ENCODE measurements at places on chromosomes 11 and 22.

DNA sequence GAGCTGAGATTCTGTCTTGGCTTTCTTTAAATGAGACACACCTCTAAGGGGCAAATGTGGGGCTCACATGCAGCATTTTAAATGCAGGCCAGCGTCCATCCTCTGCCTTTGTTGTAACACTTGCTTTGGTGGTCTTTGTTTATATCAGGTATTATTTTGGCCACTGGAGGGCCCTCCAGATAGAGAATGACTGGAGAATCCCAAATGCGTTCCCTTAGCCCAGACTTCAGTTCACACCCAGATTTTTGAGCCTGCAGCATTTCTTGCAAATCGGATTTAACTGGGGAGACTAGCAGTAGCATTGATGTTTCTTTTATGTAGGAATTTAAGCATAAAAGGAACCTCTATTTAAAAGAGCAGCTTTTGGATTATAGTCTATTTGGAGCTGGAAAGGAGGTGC is 200.2 kb upstream of the SORL1-AS1 start:
- DNase-seq, result no peak

DNA sequence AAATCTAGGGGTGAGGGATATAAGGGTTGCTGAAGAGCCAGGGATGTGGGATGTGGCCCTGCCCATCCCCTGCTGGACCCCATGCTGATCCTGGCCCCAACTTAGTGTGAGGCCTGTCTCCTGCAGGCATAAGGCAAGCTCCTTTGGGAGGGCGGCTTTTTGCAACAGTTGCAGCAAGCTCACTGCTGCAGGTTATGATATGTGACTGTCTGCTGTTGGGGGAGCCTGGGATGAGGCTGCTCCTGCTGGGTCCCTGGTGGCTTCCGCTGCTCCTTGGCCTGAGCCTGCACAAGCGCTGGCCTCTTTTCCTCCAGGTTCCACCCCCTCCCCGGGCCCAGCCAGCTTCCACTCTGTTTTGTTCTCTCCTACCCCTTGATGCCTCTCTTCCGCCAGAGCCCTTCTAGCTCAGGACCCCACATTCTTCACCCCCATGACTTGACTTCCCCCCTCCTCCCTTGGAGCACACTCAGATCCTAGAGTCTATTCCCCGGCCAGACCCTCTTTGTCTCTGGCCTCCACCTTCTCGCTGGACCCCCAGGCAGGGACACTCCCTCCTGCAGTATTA is 35.0 kb upstream of the SYT13 start:
- no peak for DNase-seq

DNA sequence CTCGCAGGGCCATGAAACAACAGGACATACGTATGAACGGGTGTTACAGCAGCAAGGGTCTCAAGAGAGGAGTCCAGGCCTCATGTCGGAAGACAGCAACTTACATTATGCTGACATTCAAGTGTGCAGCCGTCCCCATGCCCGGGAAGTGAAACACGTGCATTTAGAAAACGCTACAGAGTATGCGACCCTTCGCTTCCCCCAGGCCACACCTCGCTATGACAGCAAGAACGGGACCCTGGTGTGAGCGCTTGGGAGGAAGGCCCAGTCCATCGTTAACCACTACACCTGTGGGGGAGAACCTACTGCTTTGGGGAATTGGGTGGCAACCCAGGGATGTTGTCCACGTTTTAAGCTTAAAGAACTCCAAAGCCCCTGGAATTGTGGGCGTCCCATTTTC is 7.2 kb downstream of the C11orf52 start:
- no peak for DNase-seq

DNA sequence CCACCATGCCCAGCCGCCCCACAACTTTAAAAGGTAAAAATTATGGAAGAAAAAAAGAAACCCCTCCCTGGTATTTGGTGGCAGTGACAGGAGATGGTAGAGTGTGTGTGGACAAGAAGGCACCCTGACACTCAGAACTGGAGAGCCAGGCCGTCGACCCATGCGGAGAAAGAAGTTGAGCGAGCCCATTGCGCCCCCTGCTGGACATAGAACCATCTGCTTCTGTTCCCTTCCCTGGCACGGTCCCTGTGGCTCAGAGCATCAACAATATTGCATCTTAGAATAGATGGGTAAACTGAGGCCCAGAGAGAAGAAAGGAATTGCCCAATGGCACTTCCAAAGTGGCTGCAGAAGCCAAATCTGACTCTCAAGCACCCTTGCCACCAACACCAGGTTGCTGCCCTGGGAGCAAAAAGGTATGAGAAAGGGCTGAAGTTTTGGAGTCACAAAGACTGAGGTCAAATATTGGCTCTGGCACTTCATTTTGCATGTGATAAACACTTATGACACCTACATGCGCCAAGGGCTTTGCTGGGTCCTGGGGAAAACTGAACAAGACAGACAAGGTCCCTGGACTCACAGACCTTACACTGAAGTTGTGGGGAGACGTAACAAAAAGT is 8.6 kb downstream of the MRPL11 start:
- DNase-seq, result peak; percentile 81

DNA sequence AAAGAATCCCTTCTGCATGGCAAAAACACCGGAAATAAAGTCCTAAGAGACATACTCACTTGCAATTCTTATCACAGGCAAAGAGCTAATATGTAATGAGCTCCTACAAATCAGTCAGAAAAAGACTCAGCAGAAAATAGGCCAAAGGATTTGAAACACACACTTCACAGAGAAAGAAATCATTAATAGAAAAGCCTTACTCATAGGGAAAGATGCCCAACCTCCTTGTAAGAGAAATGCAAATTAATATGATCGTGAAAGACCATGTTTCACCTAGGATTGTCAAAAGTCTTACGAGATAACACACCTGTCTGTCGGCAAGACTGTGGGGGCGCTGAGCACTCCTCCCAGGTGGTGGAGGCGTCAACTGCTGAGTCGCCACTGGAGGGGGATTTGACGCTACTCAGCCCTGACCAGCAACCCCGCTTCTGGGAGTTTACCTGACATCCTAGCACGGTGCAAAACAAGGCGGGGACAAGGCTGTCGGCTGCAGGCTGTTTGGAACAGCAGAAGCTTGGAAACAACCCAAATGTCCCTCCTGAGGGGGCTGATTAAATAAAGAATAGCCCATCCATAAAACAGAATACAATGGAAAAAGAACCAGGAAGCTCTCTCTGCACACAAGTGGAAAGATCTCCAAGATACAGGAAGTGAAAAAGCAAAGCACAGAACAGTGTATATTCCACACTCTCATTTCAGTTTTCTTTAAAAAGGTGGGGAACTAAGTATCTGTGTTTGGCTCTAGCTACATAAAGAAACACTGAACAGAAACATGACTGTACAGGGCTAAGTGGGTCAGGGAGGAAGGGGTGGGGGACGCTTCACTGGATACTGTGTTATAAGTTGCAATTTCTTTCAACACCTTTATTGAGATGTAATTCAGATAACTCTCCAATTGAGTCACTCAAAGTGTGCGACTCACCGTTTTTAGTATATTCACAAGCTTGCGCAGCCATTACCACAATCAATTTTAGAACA is 11.5 kb downstream of the CSNK1E start:
- DNase-seq, result peak; percentile 59

DNA sequence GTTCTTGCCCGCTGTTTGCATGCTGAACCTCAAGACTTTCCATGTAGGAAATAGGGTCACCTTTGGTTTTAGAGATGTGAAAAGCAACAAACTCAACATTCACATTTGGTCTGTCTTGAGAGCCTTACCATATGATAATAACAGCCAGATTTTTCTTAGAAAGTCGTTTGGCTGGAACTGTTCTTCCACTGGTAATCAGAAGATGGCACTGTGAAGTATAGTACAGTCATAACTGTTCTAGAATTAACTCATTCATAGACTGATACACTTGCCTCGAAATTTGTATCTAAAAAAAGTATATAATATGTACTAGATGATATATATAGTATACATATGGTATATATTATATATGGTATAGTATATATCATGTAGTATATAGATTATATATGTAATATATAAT is 12.3 kb downstream of the LUZP2 start:
- DNase-seq, result no peak

DNA sequence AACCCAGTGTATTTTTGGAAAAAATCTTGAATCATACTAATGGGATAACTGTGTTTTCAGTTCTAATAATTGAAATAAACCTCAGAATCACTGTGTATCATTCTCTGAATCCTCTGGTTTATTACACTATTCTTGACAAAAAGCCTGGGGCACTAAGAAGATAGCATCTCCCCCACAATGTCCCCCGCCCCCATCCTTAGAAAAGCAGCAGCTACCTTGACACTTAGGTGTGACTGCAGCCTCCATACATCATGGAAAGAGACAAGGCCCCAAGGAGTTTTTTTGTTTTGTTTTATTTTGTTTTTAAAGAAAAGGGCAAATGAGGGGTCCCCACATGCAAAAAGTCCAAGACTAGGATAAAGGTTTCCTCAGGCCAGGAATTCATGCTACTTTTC is 124.8 kb downstream of the APOL5 start:
- DNase-seq, result no peak

- no peak for DNase-seq
Observed at GRCh38 chr11:116540645-116541304, 232.0 kb downstream of the BUD13 start.

DNA sequence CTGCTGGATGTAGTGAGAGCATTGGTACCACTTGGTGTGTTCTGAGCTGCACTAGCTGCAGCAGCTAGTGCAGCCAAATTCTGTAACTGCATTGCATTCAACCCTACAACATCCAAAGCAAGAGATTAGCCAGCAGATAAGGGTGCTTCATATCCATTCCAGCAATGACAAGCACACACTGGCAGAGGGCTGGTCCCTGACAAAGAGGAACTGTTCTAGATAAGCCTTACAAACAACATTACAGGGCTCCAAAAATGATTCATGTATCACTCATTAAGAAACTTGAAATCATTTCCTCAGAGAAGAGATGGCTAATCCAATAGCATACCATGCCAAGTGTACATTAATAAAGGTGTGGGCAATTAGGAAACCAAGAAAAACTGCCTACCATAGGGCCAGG is 28.4 kb upstream of the RAPSN start:
- no peak for DNase-seq

- DNase-seq, result no peak
Observed at GRCh38 chr11:110380836-110381622, 48.7 kb upstream of the FDX1 start.

DNA sequence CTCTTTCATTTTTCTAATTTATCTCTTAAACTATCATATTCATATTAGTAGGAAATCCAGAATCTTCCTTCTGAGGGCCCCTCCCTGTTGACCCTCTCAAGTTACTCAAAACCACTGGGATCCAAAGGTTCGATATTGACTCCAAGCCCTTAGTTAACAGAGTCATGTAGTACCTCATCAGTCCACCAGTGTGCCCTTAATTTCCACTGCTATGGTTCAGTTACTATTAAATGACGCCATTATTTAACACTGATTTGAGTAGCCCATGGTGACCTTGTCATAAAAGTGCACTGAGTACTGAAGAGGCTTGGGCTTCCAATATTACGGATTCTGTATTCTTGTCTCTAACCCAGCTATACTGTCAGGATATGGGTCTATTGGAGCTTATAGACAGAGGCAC is 91.9 kb upstream of the MS4A8 start:
- no peak for DNase-seq
